ENCODE measurements at places on chromosomes 5 and 9. TPM values are rescaled to one million over a fixed set of nuclear protein-coding genes. Genes with fewer than 3 reads are reported as not detected.

DNA sequence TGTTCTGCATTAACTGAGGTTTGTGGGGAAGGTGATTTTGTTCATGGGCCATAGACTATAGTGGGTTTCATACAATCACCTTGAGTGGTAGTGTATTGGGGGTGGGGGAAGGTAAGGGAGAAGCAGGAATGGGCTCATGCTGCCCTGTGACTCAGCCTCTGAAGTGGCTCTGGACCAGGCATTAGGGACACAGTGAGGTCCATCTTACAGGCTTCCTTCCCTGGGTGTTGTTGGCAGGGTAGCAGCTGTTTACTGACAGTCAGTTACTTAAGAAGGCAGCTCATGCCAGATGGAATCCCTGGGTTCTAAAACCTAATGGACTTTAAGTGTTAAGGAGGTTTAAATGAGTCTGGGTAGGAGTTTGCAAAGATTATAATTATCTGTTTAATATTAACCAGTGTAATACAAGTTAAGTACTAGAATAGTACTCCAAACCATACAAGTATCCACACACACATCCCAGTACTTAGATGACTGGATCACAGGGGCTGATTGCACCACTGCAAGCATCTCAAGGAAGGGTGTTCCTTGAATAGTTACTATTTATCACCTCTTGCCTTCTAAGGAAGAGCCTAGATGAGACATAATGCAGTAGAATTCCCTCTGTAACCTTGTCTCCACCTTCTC lies 59.3 kb downstream of the CAST start:
- no peak for DNase-seq

DNA sequence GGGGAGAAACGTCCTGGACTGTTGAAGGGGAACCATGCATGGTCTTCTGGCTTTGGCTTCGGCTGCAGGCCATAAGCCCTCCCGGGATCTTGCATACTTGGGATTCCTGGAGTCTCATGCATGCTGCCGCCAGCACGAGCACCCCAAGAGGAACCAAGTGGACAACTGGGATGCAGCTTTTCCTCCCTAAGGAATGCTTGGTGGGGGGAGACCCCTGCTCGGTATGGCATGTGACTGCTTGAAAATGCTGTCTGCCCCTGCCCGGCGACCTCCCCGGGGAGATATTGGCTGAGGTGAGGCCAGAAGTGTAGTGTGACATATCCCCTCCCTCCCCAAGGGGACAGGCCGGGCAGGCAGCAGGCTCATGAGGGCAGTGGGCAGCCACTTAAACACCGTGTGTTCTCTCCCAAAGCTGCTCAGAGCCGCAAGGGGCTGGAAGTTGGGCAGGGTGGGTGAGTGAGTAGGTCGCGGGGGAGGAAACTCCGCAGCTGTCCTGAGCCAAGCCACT lies 15.7 kb downstream of the TMEM171 start:
- DNase-seq = no peak

- DNase-seq = no peak
These were observed 667.3 kb upstream of the CDH9 start for GRCh38 chr5:27705661-27706060.

DNA sequence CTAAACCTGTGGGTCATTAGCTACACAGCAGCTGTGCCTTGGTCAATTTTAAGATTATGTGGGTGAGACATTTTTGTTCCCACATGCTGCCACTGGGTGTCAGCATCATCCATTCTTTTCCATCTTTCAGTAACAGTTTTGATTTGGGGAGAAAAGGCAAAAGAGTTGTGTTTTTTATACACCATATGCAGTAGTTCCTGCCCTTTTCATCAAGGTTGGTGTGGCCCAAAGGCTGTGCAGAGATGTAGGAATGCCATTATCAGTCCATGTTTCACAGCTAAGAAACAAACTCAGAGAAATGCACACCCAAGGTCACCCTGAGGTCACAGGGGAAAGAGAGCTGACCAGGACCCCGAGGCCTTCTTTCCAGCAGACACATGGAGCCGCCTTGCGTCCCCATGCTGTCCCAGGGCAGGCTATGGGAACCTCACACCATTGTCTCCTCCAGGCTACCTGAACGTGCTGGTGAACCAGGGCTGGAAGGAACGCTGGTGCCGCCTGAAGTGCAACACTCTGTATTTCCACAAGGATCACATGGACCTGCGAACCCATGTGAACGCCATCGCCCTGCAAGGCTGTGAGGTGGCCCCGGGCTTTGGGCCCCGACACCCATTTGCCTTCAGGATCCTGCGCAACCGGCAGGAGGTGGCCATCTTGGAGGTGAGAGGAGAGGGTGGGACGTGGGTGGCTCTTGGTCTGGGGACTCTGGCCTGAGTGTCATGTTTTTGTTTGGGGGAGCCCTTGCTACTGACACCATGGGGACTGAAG lies 27.8 kb upstream of the GRPEL2 start:
- DNase-seq = no peak

GRCh38 chr5:39717176-39717897 lies 292.6 kb upstream of the DAB2 start:
- no peak for DNase-seq

DNA sequence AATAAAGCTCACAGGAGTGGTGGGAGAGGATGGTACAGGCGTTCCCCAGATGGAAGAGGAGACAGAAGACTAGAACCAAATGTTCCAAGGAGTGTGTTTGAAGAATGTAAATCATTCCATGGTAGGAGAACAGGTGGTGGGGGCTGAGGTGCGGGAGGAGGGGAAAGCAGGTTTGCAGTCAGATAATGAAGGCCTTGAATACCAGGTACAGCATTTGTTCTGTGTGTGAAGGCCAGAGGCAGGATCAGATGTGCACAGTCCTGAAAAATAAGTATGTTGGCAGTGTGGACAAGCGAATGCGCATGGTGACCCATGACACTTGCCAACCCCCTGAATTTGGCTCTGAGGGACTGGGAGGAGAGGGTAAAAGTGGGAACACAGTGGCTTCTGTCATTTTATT lies 59.9 kb upstream of the ALDH1B1 start:
- no peak for DNase-seq

The IRF1 gene
- total RNA-seq = 73.6 TPM

The PCDHGA12 gene
- total RNA-seq = 10.5 TPM

The PIP5KL1 gene
- total RNA-seq = 3.9 TPM

The LCN15 gene
- not detected for total RNA-seq
